NCI-H748 treated with DMSO at 0.1 percent for 48 hours (cell line): ENCODE measurements at places on chromosomes 3 and 15.

DNA sequence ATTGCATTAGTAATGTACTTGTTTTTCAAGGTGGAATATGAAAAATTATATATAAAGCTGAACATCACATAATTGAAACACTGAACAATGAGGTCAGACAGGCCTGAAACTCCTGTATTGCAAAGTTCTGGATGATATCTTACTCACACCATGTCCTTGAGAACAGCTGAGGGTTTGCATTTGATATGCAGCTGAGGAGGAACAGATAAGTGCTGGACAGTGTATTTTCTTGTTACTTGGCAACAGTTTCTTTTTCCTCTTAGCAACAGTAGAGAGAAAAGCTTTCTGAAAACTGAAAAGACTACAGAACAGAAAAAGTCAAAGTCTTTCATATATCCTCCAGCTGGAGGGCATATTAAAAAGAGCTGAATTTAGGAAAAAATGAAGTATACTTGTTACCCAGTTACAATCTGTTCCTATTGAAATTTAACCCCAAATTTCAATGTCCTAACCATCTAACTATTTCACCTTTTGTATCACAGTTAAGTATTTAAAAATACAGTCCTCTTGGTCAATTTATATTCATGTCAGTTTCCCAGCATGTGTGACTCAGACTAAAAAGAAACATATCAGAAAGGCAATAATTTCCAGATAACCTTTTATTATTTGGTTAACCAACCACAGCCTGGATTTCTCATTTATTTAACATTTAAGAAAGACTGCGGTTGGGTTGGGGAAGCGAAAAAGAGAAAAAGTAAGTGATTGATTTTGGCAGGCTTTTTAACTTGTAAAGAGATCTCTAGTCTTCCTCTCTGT, 733.0 kb upstream of the DPPA4 start:
- DNase-seq = no peak

- DNase-seq = no peak
Observed at GRCh38 chr3:125679258-125679657, 84.0 kb upstream of the OSBPL11 start.

DNA sequence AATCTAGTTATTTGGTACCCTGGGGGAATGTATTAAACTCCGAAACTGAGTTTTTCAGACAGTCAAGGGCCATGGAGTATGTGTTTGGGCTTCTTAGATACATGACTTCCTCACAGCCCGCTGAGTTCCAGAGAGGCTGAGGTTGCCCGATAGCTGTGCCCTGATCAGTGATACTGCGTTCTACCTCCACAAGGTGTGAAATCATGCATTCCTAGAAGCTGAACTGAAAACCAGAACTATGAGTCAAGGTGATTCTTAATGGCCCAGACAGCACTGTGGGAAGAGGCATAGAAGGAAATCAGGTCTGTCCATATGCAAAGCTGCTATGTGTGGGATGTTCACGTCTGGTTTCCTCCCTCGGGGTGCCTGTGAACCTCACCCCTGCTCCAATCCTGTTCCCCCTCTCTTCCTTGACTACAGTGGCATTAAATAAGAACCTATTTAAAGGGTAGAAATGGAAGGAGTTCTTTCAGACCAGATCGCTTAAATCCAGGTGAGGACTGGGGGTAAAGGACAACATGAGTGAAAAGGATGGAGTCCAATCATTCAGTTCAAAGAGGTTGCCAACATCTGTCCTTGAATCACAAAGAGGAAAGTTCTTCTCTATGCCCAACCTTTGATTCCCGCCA, 74.3 kb downstream of the MYO1E start:
- DNase-seq = no peak

- DNase-seq = no peak
Observed at GRCh38 chr3:37531066-37531720, 330.5 kb upstream of the CTDSPL start.

DNA sequence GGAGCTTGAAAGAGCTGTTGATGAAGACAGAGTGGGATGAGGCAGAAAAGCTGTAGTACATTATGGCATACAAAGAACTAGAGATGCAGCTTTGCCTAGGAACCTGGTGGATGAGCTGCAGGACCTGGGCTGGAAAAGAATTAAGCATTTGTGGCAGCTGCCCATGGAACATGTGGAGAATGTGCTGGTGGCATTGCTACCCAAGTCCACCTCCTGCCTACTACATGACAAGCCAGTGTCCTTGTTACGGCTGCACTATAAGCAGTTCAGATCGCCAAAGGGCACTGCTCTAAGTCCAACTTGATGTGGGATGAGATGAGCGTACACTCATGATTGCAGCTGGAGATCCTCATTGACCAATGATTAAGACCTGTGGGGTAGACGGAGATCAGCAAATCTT, 81.1 kb upstream of the ADPGK start:
- DNase-seq = no peak

GRCh38 chr15:37933666-37934065, 774 bp upstream of the TMCO5A start:
- DNase-seq = no peak

GRCh38 chr3:77240072-77240650, 200.3 kb downstream of the ROBO2 start:
- DNase-seq = no peak

DNA sequence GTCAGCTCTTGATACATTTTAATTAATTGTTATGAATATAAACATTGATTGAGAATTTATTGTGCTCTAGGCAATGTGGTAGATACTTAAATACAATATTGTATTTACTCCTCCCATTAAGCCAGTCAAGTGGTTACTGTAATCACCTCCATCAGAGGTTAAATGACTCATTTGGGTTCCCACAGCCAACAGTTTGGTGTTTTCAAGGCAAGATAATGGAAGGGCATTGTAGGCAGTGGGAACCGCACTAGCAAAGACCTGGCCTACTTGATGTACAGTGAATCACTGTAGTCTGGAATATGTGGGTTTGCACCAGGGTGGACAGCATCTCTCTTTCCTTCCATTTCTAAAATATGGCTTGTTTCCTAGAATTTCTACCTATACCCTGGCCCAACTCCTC, 127.4 kb downstream of the EDEM1 start:
- DNase-seq = no peak

- DNase-seq = no peak
Observed at GRCh38 chr3:195065142-195065863, 205.7 kb downstream of the XXYLT1 start.

- DNase-seq = peak; percentile 8
Observed at GRCh38 chr3:150227839-150228238, 180.3 kb upstream of the TSC22D2 start.

DNA sequence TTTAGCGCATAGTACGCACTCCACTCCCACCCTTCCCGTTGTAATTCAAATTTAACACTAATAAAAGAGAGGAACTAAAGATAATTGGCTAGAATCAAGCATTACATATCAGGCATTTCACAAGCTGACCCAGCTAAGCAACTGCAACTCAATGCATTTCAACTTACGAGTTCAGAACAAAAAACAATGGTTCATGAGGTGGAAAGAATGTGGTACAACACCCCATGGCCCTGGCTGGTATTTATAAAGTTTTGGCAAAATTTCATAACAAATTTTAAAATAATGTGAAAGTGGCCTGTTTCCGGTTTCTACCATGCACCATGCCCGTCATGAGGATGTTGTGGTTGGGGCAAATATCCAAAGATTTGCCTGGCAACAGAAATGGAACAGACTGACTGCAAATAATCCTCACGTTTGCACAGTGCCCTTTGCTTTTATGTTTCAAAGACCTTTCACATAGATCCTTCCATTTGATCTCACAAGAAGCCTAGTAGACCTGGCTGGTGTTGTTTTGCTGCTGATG, 455.3 kb upstream of the NR2F2 start:
- no peak for DNase-seq

- peak; percentile 6 for DNase-seq
Observed at GRCh38 chr3:122356402-122356801, 26.6 kb downstream of the MIX23 start.

DNA sequence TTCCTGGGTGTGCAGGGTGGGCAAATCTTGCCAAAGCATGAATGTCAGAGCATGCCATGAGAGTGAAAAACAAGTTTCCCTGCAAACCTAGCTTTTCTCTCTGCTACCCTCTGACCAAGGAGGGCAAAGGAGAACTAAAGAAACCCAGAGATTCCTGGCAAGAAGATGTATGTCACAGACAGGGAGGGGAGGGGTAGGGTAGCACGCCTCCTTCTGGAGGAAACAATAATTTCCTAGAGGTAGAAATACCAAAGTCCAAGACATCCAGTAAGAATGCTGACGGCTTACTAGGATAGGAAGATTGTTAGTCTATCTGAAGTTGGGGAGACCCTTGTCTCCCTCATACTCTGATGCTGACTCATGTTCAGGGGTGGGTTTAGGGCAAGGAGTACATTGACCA, 203.9 kb downstream of the NR1D2 start:
- no peak for DNase-seq

- DNase-seq = no peak
Observed at GRCh38 chr3:100047455-100048141, 66.7 kb downstream of the FILIP1L start.

- DNase-seq = peak; percentile 78
Observed at GRCh38 chr3:60240492-60240891, 1010.8 kb downstream of the FHIT start.

DNA sequence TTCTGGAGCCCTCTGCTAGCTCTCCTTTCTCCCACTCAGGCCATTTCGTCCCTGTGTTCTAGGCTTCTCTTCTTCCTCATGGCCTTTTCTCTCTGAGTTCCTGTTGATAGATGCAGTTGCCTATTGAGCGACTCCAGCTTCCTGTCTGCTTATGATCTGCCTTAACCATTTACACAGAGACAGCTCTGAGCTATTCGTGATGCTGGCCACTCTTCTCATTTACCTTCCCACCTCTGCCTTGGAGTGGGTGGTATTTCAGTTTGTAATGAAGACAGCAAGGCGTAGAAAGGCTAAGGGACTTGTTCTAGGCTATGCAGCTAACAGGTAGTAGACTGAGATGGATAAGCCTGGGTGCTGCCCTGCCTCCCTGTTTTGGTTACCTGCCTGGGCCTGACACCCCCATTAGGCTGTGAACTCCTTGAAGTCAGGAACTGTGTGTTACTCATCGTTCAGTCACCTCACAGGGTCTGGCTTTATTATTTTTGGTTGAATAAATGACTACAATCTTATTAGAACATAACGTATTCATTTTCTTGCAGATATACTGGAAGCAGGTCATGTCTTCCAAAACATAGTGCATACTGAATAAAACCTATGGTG, 12.6 kb upstream of the ZBTB47 start:
- no peak for DNase-seq

DNA sequence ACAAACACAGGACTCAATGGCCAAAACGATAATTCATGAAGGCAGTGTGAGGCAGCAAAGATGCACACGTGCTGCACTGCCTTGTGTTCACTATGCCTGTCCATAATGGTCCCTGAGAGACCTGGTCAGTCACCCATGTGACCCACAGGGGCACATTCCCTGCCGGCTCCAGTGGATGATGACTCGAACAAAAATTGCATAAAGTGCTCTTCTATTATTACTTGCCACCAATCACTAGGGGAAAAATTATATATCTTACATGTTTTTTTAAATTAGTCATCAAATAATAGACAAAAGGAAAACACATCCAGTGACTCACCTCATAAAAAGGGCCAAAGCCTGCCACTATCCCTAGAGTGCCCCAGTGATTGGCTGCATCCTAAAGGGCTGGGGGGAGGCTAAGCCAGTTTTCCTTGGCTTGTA, 47.5 kb downstream of the UBP1 start:
- DNase-seq = no peak

DNA sequence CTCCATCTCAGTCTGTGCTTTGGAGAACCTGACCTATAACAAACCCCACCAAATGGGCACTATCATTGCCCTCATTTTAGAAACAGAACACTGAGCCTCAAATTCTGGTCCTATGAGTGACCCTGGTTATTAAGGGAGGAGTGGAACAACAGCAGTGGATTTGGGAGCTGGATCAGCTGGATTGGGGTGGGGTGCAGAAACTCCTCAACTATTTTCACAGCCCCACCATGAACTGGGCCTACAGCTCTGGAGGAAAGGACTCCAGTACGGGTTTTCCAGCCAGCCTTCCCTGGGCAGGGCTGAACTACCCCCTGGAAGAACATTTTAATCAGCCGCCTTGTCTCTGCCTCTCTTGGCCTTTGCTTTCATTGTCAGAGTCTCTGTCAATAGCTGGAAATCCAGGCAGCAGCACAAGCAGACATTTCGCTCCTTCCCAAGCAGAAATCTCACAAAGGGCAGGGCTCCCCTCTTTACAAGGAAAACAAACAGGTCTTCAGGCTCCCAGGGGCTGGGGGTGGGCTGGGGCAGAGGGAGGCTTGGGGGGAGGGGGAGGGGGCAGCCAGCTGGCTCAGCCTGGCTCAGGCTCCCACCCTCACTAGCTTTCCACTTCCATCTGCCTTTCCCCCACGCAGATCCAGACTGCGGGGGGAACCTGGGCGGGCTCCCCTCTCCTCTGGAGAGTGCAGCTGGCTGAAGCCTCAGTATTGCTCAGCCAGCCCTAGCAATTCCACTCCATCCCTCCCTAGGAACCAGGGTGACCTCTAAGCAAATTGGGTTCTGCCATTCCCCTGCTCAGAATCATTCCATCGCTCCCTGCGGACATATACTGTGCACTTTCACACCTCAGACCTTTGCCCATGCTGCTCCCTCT, 13.7 kb upstream of the TLE3 start:
- DNase-seq = no peak

- DNase-seq = peak; percentile 15
Observed at GRCh38 chr3:72997421-72997961, 880 bp downstream of the PPP4R2 start.

GRCh38 chr3:183299976-183300375, 46.9 kb downstream of the B3GNT5 start:
- no peak for DNase-seq

- DNase-seq = peak; percentile 33
Observed at GRCh38 chr3:177050501-177051237, 146.6 kb downstream of the TBL1XR1 start.

DNA sequence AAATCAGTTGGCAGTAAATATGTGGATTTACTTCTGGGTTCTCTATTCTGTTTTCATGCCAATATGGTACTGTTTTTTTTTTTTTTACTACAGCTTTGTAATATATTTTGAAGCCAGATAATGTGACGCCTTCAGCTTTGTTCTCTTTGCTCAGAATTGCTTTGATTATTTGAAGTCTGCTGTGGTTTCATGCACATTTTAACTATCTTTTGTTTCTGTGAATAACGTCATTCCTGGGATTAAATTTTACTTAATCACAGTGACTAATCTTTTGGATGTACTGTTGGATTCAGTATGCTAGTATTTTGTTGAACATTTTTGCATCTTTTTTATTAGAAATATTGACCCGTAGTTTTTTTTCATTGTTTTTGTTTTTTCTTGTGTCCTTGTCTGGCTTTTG, 576.5 kb downstream of the ZNF385D start:
- no peak for DNase-seq
